ENCODE measurements at places on chromosomes 2 and 18.

GRCh38 chr2:39620067-39620466 is 45.6 kb upstream of the TMEM178A start:
- DNase-seq = no peak

- no peak for DNase-seq
Observed at GRCh38 chr2:182456784-182457183, 29.9 kb upstream of the PDE1A start.

- DNase-seq = no peak
Observed at GRCh38 chr2:74648009-74648443, at the start of gene M1AP. Gene M1AP (minus strand): TSS chr2:74648330. CDS start chr2:74640275, 8,055 bp downstream.

GRCh38 chr2:149828520-149829210 is 241.1 kb upstream of the MMADHC start:
- DNase-seq = no peak

GRCh38 chr2:64643838-64644457 is 9.8 kb downstream of the SERTAD2 start:
- DNase-seq = no peak

DNA sequence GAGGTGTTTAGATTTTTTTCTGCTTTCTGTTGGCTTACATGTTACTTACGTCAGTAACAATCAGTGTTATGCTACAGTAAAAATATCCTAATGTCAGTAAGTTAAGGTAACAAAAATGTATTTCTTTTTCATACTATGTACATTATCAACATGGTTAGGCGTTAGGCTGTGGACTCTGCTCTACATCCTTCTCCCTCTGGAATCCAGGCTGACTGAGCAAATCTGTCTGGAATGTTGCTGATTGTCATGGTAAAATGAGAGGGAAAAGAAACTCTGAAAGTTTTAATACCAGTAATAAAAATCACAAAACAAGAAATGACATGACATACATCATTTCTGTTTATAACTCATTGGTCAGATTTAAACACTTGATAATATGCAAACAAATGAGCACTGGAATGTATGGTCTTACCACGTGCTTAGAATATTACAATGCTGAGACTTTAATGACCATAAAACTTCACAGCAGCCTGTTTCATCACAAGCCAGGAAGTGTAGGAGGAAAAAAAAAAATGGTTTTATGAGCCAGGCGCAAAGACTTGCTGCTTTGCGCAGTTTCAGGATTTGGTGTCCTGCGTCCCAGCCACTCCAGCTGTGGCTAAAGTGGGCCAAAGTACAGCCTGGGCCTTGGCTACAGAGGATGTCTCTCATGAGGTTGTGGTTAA is 252.4 kb downstream of the FSIP2 start:
- no peak for DNase-seq

GRCh38 chr2:1757567-1757966 is 13.3 kb upstream of the PXDN start:
- DNase-seq = no peak

DNA sequence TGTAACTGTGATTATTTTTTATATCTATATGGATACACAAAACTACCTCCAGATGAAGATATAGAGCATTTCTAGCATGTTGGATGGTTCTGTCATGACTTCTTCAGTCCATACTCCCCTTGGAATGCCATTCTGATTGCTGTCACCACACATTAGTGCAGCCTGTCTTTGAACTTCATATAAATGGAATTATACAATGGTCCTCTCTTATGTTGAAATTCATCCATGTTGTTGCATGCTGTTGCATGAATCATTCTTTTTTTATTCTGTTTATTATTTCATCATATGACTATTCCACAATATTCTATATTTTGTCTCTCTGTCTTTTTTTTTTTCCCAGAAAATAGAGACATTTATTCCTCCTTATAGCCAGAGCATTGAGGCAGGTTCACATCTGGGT is 74.1 kb downstream of the OSBPL6 start:
- no peak for DNase-seq

DNA sequence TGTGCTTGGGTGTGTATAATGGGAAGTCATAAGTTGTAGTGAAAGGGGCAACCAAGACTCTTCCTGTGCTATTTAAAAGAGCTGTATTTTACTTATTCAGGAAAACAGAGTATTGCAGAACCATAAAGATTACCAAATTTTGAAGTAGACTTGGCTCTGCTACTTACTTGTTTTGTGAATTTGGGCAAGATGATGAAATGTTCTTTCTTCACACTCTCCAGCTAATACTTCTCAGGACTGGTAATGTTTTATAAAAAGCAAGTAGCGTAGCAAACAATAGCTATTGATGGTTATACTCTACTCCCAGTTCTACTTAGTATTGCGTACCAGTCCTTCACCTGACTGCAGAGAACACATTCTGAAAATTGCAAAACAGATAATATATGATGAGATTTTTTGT is 374.1 kb downstream of the ARHGAP15 start:
- no peak for DNase-seq

DNA sequence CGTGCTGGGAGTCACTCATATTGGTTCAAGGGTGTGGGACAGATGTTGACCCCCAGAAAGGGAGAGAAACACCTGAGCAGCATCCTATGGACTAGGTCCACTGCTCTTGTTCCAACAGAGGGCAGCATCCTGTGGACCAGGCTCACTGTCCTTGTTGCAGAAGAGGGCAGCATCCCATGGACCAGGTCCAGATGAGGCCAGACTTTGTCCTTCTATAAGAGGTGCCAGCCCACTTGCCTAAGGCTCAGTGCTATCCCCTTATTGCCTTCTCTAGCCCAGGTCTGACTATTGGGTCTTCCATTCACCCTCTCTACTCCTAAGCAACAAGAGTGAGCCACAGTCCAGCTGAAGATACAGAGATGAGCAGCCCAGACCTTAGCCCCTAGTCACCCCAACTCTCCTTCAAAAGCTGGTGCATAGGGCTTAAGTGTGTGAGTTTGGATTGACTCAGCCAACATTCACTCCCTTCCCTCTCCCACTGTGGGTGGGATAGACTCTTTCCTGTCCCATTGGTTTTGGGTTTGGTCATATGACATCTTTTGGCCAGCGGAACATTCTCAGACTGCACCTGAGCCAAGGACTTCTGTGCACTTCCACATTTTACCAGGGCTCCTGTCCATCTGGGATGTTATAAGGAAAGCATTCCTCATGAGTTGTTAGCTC is 132.4 kb upstream of the GPC1 start:
- DNase-seq = no peak

DNA sequence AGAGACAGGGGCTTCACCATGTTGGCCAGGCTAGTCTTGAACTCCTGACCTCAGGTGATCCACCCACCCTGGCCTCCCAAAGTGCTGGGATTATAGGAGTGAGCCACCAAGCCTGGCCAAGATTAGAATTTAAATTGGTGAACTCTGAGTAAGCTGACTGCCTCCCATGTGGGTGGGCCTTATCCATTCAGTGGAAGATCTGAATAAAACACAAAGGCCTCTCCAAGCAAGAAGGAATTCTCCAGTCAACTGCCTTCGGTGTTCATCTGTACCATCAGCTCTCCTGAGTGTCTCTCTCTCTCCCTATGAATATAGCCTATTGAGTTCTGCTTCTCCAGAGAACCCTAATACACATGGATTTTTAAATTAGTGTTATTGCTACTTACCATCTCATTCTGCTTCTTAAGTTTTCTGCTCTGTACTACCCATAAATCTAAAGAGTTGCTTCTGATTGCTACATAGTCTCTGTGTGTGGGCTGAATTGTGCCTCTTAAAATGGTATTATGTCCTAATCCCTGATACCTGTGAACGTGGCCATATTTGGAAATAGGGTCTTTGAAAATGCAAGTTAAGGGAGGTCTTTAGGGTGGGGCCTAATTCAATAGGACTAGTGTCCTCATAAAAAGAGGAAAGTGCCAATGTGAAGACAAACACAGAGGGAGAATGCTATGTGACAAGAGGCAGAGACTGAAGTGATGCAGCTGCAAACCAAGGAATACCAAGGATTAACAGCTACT is 36.3 kb downstream of the FBXO11 start:
- no peak for DNase-seq

DNA sequence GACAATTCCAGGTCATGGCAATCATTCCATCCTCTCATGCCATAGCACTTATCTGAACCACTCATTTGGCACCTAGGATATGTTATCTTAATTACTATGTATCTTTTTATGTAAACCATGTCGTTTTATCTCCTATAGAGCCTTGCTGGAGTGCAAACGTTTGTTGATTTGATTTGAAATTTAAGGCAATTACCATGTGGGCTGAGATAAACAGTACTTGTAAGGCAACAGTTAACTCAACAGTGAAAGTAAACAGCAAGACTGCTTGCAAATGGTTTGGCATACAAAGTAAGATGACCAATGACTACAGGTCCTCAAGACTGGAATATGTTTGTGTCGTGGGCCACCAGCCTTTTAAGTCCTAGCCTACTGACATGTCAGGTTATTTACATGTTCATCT is 133.7 kb upstream of the ZFP36L2 start:
- DNase-seq = no peak

DNA sequence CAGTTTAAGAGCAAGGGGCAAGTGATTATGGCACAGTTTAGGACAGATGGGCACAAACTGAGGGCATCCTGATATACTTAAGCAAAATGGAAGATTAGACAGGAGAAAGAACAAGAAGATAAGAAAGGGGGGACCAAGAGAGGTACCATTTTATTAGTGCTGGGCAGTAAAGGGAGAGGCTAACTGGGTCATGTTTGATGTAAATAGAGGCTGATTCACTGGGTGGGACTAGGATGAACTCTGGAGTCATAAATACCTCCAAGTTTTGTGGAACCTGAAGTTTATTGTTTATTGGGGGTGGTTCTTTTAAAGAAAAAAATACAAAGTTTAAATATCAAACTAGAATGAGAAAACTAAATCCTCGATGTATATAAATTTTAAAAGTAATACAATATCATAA is 1067.2 kb upstream of the GYPC start:
- no peak for DNase-seq

DNA sequence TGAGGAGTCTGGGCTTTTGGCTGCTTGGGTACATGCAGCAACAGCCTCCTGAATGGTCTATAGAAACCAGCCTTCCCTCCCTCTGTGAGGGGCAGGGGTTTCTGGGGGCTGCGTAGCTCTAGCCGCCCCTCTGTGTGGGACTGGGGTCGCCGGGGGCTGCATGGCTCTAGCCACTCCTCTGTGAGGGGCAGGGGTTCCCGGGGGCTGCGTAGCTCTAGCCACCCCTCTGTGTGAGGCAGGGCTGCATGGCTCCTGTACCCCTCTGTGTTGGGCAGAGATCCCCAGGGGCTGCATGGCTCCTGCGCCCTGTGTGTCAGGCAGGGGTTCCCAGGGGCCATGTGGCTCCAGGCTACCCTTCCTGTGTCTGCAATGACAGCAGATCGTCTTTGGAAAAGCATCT is 17.6 kb downstream of the HS6ST1 start:
- no peak for DNase-seq

DNA sequence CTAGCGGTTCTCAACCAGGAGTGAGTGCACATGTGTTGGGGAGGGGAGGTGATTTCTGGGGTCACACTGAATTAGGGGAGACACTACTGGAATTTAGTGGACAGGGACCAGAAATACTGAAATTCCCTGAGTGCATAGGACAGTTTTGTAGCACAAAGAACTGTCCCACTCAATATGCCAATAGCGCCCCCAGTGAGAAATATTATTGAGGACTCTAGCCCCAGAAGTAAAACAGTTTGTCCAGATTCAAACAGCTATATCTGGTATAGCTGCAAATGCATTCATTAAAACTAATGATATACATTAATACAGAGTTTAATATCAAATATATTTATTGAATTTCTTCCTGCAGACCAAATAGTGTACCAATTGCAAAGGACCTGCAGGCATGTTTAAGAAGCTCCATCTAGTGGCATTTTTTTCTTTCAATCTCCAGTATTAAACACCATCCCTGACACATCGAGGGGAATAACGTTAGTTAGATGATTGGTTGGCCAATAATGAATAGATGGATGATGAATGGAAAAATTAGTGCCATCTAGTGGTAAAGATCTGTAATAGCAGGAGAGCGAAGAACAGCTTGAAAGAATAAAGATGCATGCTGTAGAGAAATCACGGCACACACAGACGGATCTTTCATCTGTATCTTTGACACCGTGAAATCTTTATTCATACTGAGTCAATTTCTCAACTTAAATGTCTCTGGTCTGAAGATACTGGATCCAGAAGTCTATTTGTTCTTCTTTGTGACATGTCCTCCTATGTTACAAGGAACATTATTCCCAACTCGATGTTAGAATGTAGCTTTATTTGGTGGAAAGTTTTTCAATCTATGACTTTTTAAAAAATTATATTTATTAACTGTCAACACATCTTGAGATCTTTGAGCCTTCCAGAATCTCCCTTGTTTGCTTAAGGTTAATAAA is 62.5 kb downstream of the DHRS9 start:
- DNase-seq = no peak

- DNase-seq = no peak
Observed at GRCh38 chr2:45699032-45699658, 47.7 kb downstream of the PRKCE start.

GRCh38 chr2:19357402-19358241 is 801 bp downstream of the OSR1 start:
- no peak for DNase-seq

GRCh38 chr2:86066007-86066578 is 39.6 kb downstream of the POLR1A start:
- DNase-seq = no peak

GRCh38 chr2:46258937-46259776 is 38.0 kb upstream of the EPAS1 start:
- DNase-seq = no peak

DNA sequence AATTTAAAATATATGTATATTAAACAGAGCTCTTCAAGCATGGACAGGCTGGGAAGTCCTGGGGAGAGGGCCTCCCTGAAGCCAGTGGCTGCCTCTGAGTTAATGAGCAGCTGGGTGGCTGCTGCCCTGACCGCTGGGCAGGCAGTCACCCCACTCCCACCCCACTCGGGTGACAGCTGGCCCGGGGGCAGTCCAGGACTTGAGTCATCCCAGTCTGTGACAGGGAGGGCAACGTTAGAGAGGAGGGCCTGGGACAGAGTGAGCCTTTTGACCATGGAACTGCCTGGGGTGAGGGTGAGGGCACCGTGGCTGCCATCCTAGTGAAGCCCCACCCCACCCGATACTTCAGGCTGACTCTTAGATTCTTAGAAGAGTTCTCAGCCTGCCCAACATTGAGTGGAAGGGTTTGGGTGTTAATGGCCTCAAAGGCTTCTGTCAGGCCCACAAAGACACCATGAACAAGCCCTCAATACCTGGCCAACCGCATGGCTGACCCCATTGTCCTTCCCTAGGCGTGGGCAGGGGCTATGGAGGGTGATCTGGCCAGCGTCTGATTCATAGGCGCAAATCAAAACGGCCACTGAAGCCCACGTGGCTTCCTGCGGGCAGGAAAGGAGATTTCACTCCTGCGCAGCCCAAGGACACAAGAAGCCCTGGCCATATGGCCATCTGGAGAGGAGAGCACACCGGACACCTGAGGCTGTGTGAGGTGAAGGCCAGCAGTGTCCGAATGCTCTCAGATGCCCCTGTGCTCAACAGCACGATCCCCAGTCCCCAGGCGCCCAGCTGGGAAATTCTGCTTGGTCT is 47.5 kb downstream of the MRPS5 start:
- DNase-seq = no peak

- no peak for DNase-seq
Observed at GRCh38 chr2:189533288-189534035, 47.1 kb downstream of the SLC40A1 start.

- DNase-seq = no peak
Observed at GRCh38 chr2:237715459-237715947, 83.1 kb upstream of the RBM44 start.

- no peak for DNase-seq
Observed at GRCh38 chr2:24164416-24164973, 10.4 kb upstream of the FAM228A start.
